ENCODE measurements at places on chromosomes 5 and 9.

- DNase-seq, result no peak
These were observed 517.0 kb downstream of the AGTPBP1 start for GRCh38 chr9:85224729-85225128.

DNA sequence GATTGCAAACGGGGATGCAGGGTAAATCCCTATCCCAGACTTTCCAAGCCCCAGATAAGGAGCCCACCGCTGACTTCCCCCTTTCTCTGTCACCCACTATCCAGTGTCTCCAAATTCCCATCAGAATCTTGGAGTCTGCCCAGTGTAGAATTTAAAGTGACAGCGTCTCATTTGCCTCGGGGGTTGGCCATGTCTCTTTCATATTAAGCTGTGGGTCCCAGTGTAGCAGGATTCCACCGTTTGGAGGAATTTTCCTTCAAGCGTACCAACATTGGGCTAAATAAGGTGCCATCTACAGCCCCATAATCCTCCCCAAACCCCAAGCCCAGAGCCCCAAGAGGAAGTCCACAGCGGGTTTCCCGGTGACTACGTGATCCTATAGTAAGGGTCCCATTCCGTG, 1.1 kb downstream of the BRINP1 start:
- no peak for DNase-seq

- no peak for DNase-seq
These were observed 6.9 kb upstream of the MEIKIN start for GRCh38 chr5:131952301-131952857.

GRCh38 chr5:15946026-15946425, 233.6 kb downstream of the MARCHF11 start:
- DNase-seq, result no peak

- no peak for DNase-seq
These were observed 453.3 kb downstream of the ELAVL2 start for GRCh38 chr9:23372703-23373102.

GRCh38 chr5:172646716-172647285, 5.7 kb downstream of the NEURL1B start:
- no peak for DNase-seq

DNA sequence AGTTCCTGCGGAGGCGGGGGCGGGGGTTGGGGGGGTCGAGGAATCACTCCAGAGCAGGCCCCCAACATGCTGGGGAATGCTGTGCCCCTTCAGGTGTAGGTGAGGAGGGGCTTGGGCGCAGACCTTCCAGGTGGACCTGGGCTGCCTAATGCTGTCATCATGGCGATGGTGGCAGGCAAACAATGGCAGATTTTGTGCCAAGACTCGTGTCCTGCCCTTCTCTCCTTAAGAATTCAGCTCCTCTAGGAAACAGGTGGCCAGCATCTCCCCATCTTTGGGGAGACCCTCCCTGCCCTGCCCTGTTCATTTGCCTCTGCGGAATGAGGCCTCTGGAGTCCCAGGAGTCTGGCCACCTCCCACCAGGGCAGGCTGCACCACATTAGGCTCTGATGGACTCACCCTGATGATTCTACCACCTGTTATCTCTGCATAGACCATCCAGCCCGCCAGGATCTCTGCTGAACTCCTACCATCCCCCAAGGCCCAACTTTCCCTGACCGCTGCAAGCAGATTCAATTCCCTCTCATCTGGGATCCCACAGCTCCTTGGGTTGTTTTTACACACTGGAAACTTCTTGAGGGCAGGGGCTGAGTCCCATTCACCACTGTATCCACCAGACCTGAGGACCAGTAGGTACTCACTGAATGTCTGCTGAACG, 10.9 kb upstream of the SLC25A51 start:
- DNase-seq, result no peak

DNA sequence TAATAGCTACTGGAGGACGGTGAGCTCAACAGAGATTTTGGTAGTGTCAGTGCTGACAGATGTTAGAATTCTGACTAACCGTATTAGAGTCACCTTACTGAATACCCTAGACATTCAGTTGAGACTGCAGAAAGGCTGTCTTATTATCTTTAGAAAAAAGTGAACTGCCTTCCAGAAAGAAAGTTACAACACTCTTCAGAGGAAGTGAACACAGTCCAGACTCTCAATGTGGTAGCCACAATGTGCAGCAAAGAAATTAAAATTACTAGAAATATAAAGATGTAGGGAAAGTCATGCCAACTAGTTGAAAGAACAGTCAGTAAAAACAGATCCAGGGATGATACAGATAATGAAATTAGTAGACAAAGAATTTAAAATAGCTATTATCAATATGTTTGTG, 47.1 kb upstream of the COL15A1 start:
- no peak for DNase-seq

GRCh38 chr9:93900971-93901861, 53.9 kb downstream of the BARX1 start:
- DNase-seq, result no peak

DNA sequence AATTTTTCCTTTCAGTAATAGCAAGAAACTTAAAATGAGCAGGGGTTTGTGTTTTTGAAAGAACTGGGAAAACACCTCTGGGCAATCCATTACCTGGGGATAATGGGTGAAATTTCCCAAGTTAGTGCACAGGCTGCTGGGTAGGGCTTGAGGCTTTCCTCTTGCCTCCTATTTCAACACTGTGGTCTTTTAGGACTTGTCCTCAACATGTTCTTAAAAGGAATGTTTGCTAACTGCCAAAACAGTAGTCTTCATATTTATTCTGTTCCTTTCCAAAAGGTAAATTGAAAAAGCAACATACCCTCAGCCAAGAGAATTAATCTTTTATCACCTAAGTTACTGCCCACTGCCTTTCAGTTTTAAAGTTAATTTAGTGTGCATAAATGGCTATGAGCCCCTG, 158.3 kb upstream of the CCDC152 start:
- no peak for DNase-seq

DNA sequence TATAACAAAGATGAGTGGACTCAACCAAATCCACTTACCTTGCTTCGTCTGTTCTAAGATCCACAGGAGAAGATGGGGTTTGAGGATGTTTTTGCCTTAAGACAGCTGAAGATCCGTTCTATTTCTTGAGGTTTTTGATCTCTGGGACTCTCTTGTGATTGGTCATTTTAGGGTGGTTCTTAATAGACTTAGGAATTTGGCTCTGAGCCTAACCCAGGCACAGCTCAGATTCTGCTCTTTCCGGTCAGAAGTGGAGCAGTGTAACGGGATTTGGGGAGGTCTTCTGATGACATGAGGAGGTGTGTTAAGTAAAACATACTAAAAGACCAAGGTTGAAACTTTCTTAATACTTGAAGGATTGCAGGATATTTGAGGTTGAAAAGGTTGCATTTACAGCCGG, 166.9 kb downstream of the DMRT2 start:
- no peak for DNase-seq

Data from activated CD4-positive, alpha-beta T cell treated with anti-CD3 and anti-CD28 coated beads, Interleukin-2, amount 50 U/mL, for 16 hours (primary cell).